ENCODE measurements at places on chromosomes 3 and 15. TPM values are rescaled to one million over a fixed set of nuclear protein-coding genes. Genes with fewer than 3 reads are reported as not detected.
A peak's percentile ranks its signal among the peaks of the same experiment; 100 is the strongest.

GRCh38 chr3:9859530-9860025 is 15.8 kb upstream of the RPUSD3 start:
- no peak for DNase-seq

DNA sequence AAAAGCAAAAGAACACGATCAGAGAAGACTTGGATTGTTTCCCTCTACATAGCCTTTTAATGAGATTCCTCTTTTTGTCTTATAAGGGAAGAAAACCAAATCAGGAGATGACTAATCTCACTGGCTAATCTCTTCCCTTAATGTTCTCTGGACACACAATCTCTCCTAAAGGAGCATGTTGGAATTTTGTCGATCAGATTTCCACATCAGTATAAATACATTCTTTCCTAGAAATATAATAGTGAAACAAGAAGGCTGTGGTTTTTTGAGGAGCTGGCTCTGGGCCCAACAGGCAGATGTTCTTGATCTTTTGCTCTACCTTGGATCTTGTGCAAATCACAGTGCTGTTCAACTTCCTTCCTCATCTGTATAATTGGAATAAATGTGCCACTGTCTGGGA is 94.0 kb downstream of the GTPBP8 start:
- peak; percentile 55 for DNase-seq

GRCh38 chr3:58672880-58673279 is 6.3 kb upstream of the FAM3D start:
- no peak for DNase-seq

- DNase-seq: peak; percentile 52
These were observed at the start of gene CLEC3B for GRCh38 chr3:45026038-45026437. CLEC3B (plus strand) TSS chr3:45026303; CDS start chr3:45026363, 60 bp downstream.

GRCh38 chr3:143885780-143886427 is 37.6 kb upstream of the SLC9A9 start:
- DNase-seq: no peak

- no peak for DNase-seq
These were observed 108.4 kb upstream of the SLC6A11 start for GRCh38 chr3:10707400-10708215.

DNA sequence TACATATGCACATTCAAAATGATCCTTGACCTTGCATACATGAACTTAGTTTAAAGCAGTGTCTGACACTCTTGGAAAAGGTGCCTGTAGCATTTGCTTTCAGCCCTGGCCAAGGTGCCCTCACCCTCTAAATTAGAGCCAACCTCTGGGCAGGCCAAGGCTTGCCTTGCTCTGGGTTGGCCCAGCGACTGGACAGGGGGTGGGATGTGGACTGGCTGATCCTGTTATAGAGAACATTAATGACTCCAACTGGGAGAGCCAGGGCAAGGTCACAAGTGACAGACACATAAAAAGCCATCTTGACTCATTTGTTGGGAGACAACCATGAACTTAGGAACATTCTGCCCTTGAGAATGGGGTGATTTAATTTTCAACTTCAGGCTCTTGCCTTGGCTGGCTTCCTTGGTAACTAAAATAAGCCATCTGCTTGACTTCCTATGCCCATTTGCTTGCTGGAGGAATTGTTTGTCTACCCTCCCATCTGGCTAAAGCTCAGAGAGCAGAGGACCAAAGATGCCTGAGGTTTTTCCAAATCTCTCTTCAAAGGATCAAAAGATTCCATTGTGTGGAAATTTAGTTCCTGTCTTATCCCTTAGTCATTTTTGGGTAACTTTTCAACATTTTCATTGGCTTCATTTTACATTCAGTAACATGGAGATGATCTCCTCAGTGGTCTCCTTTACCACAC is 403.7 kb downstream of the SOX2 start:
- no peak for DNase-seq

- no peak for DNase-seq
These were observed 87.5 kb upstream of the TGFBR2 start for GRCh38 chr3:30518872-30519271.

DNA sequence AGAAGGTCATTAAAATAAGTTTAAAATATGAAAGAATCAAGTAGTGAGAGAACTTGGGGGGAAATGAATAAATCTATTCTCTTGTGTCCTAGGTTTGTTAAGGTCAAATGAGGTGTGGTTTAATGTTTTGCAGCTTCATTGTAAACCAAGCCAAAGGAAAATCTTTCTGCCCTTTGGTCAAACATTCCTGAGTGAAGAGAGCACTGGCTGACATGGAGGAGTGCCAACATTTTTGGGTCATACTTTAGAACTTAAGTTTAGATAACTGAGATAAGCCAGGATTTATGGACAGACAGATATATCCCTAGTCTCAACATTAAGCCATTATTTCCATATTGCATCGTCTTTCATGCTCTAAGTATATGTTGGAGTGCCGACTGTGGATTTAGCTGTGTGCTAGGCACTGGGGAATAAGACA is 66.4 kb downstream of the PTPRG start:
- DNase-seq: no peak

ZIC4 gene
- not detected for polyA plus RNA-seq

SNAPC5 gene
- polyA plus RNA-seq: 29.2 TPM

CHRNA7 gene
- polyA plus RNA-seq: 23.1 TPM

Measured in left lung (tissue), 14 donors.